Left hindlimb (tissue), 1 donor: ENCODE measurements at places on chromosomes 5 and 9.

- no peak for DNase-seq
These were observed 84.0 kb upstream of the SLC25A48 start for GRCh38 chr5:135750506-135750905.

GRCh38 chr9:99299211-99300102 is 77.4 kb downstream of the SEC61B start:
- DNase-seq: no peak

GRCh38 chr5:150411245-150411979 is 1.3 kb downstream of the CD74 start:
- no peak for DNase-seq

DNA sequence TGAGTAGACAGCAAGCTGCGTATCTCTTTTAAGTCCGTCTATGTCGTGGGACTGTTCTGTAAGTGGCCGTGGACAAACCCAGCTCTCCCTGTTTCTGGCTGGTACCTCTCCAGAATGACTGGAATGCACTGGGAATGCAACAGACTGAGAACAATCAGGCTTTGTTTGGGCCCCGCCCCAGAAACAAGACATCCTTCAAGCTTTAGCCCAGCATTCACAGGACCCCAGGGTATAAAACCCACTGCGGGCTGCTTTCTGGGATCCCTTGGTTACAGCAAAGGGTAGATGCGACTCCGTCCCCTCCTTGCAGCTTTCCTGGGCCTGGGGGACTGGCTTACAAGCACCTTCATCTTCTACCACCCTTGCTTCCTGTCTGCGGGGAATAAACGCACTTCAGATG is 45.6 kb upstream of the SPTLC1 start:
- no peak for DNase-seq

DNA sequence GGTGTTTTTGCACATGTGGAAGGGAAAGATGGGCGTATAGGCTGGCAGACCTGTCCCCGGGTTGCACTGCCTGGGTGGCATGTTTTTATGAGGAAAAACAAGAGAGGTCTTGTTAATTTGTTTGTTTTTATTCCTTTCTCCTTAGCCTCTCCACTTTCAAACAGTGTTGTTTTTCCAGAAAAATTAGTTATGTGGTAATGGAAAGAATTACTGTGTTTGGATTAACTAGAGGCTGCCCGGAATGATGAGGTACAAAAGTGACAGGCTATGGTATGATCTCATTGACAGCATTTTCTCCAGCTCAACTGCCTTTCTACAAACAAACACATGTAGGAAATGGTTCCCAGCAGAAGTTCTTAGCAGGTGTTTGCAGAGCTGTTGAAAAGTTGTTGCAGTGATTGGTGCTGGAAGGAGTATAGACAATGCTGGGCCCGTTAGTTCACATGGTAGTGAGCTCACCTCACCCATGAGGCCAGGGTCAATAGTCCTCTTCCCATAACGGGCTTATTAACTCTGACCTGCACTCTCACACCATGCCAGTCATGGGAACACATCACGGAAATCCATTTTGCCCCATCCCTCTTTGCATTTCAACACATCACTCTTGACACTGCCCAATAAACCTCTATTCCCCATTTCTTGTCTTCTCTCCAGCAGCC is 111.3 kb upstream of the SAP30L start:
- DNase-seq: no peak

DNA sequence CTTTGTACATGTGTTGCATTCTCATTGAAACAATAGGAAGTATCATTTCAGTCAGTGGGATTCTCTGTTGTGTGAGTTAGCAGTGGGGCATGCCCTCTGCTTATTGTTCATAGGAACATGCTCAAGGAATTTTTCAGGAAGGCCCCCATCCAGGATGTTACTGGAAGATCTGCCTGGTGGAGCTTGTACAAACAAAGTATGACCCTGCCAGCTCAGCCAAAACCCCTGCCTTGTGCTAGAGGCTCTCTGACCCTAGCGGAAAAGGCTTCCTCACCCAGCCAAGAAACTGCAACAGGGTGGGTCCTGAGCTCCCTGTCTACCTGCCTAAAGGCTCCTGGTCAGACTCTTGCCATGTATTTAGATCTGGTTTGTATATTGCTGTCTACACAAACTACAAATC is 43.2 kb downstream of the MRRF start:
- peak; percentile 39 for DNase-seq

GRCh38 chr5:40160435-40160834 is 519.3 kb upstream of the PTGER4 start:
- DNase-seq: no peak

DNA sequence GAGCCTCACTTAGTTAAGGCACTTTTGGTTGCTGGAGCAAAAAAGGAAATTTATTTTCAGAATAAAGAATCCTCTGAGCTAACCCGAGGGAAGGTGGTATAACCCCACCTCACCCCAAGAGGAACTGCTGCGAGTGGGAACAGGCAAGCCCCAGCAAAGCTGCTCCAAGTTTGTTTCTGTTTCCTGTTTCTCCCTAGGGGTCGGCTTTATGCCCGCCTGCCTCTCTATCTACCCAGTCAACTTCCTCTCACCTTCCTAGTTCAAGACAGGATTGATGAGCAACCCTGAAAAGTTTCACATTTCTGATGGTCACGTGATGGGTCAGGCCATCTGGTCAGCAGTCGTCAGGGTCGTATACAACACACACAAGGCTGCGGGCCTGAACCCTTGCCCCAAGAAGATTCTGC is 31.1 kb downstream of the TRIO start:
- DNase-seq: no peak

- DNase-seq: no peak
These were observed 47.1 kb upstream of the SH3GL2 start for GRCh38 chr9:17531642-17532254.

DNA sequence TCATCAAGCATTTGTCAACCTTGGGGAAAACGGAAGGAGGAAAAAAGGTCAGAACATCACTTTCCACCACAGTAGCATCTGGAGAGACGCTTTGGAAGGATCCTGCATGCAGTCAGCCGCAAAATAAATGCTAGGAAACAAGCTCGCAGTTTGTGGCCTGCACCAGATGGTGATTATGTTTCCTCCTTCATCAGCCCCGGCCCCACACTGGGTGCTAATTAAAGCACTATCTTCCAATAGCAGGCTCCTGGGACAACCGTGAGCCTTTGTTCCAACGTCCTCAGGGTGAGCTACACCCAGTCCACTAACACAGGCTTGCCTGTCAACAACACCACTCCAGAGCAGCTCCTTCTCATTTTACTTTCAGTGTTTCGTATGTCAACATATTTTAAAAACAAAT is 64.0 kb downstream of the RNF130 start:
- peak; percentile 39 for DNase-seq

- no peak for DNase-seq
These were observed 69.4 kb downstream of the IQGAP2 start for GRCh38 chr5:76472335-76473008.

DNA sequence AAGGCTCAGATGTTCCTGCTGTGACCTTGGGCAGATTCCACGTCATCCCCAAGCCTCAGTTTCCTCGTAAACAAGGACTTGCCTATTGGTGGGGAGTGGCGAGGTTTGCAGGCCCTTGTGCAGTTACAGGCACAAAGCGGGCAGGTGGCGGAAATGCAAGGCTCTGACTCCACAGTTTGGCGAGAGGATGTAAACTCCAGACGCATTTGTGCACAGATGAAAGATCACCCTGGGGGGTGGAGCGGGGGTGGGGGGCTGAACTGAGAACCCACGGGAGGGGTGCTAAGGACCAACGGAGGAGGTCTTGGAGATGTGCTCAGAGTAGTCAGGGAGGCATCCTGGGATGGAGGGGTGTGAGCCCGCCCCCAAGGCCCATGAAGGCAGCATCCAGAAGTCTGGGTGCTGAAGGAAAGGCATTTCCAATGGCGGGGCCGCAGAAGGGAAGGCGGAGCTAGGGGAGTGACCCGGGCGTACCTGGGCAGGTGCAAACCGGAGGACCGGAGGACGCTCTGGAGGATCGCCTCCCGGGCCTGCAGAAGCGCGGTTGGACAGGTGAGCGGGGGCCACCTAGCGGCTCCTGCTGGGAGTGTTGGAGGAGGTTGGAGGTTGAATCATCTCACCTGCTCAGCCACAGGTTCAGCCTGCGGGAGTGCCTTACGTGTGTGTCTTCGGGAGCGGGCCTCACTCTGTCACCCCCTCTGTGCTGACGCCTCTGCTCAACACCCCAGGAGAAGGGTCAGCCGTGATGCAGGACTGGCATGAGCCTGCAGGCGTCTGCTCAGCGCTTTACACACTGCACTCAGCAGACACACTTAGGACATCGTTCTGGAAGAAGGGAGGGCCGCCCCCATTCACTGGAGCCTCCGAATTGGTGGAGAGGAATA is 1.9 kb upstream of the FIBCD1 start:
- peak; percentile 59 for DNase-seq

DNA sequence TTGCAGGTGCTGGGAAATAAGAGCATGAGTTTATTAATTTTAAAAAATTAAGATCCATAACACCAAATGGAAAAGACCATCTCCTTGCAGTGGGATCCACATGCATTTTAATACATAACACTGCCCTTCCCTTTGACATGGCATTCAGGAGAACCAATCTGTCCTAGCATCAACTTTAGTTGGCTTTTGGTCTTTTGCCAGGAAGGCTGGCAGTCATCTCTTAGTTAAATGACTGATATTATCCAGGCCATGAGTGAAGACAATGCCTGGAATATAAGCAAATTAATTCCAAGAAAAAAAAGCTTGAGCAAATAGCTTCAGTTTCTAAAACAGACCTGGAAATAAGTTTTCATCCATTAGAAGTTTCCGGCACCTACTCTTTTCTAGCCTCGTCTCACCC is 55.1 kb upstream of the OTULINL start:
- no peak for DNase-seq

GRCh38 chr5:101955891-101956290 is 340.2 kb downstream of the SLCO4C1 start:
- DNase-seq: no peak

- DNase-seq: no peak
These were observed 32.5 kb downstream of the ANXA1 start for GRCh38 chr9:73183917-73184861.

DNA sequence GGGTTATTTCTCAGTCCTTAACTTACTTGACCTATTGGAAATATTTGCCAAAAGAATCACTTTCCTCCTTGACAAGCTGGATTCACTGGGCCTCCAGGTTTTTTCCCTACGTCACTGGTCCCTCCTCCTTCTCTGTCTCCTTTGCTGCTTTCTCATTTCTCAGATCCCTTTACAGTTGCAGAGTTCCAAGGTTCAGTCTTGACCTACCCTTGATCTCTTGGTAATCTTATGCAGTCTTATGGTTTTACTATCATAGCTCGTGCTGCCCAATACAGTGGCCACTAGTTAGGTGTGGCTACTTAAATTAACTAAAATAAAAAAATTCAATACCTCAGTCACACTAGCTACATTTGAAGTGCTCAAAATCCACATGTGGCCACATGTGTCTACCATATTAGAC is 11.4 kb downstream of the SLC38A9 start:
- DNase-seq: no peak

DNA sequence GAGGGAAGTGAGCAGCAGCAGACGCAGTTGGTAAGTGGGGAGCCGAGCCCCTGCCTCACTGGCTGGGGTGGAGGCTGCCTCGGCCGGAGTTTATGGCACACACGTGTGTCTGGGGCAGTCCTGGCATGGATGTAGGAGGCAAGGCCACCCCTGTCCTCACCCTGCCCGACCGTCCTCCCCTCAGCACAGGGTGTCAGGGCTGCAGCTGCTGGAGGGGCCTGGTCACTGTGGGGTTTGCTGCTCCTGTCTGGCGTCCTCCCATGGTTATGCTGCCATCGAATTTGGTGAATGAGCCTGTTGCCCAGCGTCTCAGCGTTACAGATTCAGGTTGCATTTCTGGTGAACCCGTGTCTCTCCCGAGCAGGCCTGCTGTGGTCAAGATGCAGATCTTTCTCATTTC is 32.4 kb downstream of the CEP72 start:
- no peak for DNase-seq

DNA sequence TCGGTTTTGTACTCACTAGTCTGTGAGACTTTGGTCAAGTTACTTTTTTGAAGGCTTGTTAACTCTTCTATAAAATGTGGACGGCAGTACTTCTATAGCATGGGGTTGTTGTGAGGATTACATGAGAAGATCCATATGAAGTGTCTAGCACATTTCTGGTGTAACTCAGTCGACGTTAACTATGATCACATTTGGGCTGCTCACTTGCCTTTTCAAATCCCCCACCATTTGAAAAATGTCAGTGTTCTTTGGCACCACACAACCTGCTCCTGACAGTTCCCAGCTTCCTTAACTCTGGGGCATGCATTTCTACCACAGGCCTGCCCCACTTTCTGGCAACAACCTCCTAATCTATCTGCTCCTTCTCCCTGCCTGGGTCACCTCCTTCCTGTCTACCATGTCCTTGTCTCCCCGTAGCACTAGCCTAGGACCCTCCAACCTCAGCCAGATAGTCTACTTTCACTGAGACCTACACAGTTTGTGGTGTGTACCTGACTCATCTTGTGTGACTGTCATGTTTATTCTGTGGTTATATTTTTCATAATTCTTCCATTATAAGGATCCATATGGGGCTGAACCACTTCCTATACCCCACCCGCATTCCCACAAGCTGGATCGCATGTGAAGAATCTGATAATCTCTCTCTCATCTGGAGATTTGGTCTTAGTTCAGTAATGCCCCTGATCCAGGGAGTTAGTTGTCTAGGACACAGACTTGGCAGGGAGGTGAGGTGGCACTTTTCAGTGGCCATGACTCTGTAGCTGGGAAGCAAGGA is 30.2 kb upstream of the BASP1 start:
- DNase-seq: no peak

DNA sequence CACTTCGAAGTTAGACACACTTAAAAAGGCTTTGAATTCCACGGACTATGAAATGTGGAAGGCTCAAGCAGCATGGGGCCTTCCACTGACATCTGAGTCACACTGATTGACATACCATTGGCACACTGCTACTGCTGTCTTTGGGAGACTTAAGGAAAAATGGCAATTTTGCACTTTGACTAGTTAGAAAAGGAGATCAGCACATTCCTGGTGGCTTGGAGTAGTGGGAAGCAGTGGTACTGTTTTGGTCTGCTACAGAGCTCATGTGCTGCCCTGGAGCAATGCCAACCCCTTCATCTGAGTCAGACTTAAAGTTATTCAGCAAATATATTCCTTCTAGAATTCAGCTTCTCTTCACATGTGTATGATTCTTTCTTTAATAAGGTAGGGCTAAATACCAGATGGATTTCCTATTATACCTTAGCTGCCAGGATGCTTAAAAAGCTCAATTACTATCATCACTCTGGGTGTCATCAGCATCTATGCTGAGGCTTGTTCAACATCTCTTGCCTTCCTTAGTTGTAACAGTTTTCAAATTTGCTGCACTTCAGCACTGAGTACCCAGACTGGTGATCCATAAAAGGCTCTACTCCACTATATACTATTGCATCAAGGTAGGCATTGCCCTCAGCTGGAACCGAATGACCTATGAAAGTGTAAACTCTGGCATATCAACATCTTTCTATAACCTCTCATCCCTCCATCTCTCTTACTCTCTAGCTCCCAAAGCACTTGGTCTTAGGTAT is 42.3 kb upstream of the MOCS2 start:
- peak; percentile 34 for DNase-seq

- DNase-seq: no peak
These were observed 189.7 kb downstream of the DCP2 start for GRCh38 chr5:113166261-113166660.

DNA sequence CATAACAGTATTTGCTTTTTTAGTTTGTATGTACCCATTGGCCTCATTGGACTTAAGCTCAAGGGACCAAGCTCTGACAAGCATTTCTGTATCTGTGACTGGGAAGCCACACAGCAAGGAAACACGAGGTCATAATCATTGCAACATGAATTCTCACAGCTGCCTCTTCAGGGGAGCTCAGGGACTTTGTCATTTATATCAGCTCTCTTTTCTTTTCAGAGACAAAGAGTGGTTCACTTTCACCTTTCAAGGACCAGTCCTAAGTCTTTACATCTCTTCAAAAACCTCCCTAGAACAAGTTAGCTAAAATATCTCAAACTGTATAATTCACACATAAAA is 58.6 kb downstream of the ADAMTS12 start:
- no peak for DNase-seq
